A549 treated with AZD2906 at 1 μM for 4 hours (cell line): ENCODE measurements at places on chromosomes 4 and X. TPM values are rescaled to one million over a fixed set of nuclear protein-coding genes. Genes with fewer than 3 reads are reported as not detected.

The KIAA1210 gene
- 0.01 to 0.03 TPM (median 0.02 TPM) in 4 of 5 replicates, not detected in the other for total RNA-seq

The PDZD4 gene
- total RNA-seq = 3.0 to 3.7 TPM (median 3.5 TPM) in 5 replicates

The MAGEB1 gene
- not detected in 5 replicates for total RNA-seq

The LRRC66 gene
- total RNA-seq = 0.06 to 0.18 TPM (median 0.10 TPM) in 5 replicates

The TMEM192 gene
- 7.2 to 8.5 TPM (median 8.0 TPM) in 5 replicates for total RNA-seq

The FHDC1 gene
- total RNA-seq = 0.88 to 1.1 TPM (median 0.95 TPM) in 5 replicates

The ARR3 gene
- total RNA-seq = not detected in 5 replicates
